ENCODE measurements at places on chromosomes 3 and 15.

- no peak for DNase-seq
Observed at GRCh38 chr3:177827511-177828207, 630.4 kb upstream of the TBL1XR1 start.

DNA sequence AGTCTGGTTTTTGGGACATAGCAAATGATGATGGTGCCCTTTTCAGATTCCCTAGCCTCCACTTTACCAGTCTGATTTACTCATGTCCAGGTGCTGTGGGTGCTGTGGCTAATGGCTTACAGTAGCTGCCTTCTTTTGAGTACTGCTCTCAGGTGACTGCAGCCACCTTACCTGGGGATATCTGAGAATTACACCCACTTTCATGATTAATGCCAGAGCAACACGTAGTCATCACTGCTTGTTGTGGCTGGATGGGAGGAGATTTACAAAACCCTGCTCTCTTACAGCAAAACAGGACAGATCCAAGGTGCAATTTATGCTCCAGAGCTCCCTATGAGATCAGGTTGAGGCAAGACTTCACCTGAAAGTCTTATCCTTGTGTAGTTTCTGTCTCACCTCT is 150.6 kb downstream of the PDCD6IP start:
- no peak for DNase-seq

- peak; percentile 64 for DNase-seq
Observed at GRCh38 chr15:34038871-34039789, at the start of gene AVEN. Gene AVEN, minus strand, starts transcription at chr15:34039204. Its CDS starts 158 bp downstream, at chr15:34039046.

GRCh38 chr15:31396881-31397560 is 70.4 kb downstream of the KLF13 start:
- no peak for DNase-seq

GRCh38 chr15:34650177-34650576 is 66.7 kb upstream of the GOLGA8B start:
- DNase-seq: no peak

DNA sequence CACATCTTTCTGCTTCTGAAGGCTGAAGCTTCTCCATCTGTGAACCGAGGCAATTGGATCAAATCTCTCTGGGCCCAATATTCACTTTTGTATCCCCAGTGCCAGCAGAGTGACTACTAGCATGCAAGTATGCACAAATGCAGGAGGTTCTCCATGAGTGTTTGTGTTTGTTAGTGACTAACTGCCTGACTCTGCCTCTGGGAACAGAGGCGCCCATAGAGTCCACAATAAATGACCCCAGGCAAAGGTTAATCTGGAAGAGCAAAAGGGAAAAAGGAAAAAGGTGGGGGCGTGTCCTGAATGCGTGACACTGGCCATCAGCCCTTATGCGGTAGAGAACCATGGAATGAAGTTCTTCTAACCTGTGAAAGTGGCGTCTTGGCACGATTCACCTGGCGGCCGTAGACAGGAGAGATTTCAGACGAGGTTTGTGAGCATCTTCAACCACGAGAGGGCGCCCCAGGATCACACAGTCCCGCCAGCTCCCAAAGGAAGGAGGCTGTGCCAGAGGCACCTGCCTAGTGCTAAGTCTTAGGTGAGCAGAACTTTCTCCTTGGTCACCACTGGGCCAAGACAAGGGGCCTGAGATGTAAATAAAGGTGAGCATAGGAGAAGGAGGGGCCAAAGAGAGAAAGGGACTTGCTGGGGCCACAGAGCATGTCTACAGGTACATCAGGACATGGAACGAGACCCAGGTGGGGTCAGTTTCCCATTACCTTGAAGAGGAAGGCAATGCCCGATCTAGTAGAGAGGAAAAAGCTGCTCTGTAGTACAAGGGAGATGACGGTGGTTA is 44.2 kb downstream of the RBPMS2 start:
- DNase-seq: peak; percentile 86

- DNase-seq: no peak
Observed at GRCh38 chr3:161263057-161263456, 41.9 kb downstream of the NMD3 start.

GRCh38 chr3:55585856-55586255 is 98.8 kb upstream of the WNT5A start:
- DNase-seq: no peak

GRCh38 chr3:53739966-53740365 is 106.3 kb downstream of the CHDH start:
- DNase-seq: no peak

GRCh38 chr3:100875239-100875638 is 118.0 kb downstream of the ABI3BP start:
- no peak for DNase-seq

- no peak for DNase-seq
Observed at GRCh38 chr3:166462891-166463470, 625.8 kb upstream of the BCHE start.

- DNase-seq: no peak
Observed at GRCh38 chr3:39254806-39255449, 24.9 kb downstream of the CX3CR1 start.

DNA sequence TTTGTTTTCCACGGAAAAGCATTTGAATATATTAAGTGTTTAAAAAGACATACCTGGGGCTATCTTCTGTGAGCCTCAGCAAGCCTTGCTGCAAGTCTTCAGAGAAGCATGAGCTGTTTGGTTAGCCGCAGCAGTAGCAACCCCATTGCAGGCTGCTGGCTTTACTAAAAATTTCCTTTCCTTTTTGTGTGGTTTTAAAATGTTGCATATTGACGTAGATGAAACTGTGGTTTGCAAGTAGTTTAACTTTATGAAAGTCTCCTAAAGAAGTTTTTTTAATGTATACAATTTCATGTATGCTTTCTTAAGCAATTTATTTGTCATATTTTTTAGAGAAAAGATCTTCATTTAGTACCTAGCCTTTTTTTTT is at the start of gene GPR171:
TSS of gene GPR171 (minus strand) at position 166 of the 370 bp plus-strand sequence. CDS start 3,830 bp downstream, outside the sequence.
- peak; percentile 71 for DNase-seq

DNA sequence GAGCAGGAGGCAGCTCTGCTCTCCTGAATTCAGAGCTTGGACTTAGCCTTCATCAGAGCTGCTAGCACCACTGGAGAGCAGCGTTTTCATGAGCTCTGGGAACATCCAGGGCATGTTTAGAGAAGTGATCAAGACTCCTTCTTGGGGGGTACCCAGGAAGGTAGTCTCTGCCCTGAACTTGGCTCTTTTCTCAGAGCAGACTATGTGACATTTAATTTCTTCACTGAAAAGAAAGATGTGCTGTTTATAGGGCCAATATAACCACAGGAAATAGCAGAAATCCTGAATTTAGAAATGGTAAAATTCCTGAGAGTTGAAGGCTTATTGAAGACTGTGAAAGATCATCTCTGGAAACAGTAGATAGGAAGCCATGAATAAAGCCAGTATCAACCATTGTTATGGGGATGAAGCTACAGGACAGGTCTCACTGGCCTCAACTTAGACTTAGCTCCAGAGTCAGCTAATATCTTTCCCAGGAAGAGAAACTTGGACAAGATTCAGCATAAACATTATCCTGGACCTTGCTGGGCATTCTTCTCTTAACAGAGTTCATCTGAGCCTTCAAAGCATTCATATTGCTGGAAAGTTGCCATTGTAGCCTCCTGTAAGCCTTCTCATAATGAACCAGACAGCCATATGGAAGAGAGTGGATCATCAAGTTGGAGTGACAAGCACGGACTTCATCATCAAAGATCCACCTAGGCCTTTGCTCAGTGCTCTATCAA is 386.6 kb upstream of the THBS1 start:
- no peak for DNase-seq

GRCh38 chr3:191151653-191152052 is 47.4 kb upstream of the OSTN start:
- DNase-seq: no peak

DNA sequence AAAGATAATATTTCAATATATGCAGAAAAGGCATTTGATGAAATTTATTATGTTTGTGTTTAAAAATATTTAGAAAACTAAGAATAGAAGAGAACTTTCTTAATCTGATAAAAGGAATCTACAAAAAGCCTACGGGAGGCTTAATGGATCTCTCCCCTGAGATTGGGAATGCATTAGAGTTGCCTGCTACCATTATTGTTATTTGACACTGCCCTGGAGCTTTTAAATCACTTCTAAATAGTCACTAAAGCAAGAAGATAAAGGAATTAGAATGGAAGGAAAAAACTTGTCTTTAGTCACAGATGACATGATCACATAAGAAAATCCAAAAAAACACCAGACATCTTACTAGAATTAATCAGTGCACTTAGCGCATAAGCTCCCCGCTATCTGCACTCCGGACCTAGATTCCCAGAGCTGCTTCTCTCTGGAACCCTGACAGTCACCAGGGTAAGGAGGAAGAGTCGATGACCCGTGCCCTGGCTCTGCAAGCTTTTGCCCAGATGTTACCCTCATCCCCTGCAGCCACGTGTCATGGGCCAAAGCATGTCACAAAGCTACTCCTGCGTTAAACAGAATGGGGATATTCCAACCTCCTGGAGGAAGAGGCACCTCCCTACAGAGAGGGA is 97.1 kb downstream of the MINAR1 start:
- DNase-seq: no peak

GRCh38 chr3:132284781-132285619 is 32.2 kb upstream of the ACP3 start:
- no peak for DNase-seq

DNA sequence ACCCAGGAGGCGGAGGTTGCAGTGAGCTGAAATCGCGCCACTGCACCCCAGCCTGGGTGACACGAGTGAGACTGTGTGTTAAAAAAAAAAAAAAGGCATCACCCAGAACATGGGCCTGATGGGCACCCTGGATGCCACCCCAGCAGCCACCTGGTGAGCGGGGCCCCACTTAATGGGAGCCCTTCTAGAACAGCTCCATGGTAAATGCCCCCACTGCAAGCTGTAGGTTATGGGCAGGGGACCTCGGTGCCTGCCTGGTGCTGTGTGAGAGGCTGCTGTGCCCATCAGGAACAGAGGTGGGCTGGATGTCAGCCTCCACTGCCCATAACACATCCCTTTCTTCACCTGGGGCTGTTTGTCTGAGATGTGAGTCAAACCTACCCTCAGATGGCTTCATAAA is 156.2 kb upstream of the MEF2A start:
- DNase-seq: no peak

- DNase-seq: no peak
Observed at GRCh38 chr3:111594205-111594604, 941 bp downstream of the ZBED2 start.

GRCh38 chr15:68210821-68211655 is 5.9 kb upstream of the CALML4 start:
- DNase-seq: peak; percentile 58

GRCh38 chr3:17670749-17671148 is 71.7 kb downstream of the TBC1D5 start:
- DNase-seq: no peak

DNA sequence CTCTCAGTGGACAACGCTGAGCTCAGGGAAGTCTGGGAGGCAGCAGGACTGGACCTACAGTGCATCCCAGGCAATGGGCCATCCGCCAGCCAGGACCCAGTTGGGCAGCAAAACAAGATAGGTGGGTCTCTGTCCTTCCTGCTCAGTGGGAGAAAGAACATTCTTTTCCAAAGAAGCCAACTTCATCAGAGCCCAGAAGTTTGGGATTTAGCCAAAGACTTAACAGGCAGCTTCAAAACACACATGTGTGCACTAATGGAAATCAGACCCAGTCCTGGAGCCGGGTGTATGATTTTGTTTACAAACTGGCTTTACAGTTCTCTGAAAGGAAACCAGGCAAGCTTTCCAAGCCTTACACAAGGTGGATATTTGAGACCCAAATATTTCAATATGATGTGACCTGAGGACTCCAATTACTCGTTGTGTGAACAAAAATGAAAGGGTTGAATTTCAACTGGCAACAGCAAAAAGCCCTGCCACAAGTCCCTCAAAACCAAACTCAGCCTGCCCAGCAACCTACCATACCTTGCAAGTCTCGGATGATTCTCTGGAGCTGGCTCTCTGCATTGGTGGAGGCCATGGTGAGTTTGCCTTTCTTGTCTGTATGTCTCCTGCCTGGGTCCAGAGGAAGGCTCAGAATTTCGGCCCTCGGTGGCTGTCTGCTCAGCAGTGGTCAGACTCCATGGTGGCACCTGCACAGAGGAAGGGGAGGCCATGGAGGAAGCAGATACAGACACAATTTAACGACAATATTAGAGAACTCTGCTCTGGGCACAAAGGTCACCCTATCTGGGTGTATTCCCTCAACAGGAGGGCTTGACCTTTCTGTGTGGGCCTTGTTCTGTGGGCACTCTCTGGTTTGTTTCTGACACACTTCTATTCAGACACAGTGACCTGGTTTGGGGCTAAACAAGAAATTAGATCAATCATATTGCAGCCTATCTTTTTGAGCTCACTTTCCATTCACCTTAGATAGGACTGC is 11.0 kb downstream of the FYCO1 start:
- DNase-seq: no peak

DNA sequence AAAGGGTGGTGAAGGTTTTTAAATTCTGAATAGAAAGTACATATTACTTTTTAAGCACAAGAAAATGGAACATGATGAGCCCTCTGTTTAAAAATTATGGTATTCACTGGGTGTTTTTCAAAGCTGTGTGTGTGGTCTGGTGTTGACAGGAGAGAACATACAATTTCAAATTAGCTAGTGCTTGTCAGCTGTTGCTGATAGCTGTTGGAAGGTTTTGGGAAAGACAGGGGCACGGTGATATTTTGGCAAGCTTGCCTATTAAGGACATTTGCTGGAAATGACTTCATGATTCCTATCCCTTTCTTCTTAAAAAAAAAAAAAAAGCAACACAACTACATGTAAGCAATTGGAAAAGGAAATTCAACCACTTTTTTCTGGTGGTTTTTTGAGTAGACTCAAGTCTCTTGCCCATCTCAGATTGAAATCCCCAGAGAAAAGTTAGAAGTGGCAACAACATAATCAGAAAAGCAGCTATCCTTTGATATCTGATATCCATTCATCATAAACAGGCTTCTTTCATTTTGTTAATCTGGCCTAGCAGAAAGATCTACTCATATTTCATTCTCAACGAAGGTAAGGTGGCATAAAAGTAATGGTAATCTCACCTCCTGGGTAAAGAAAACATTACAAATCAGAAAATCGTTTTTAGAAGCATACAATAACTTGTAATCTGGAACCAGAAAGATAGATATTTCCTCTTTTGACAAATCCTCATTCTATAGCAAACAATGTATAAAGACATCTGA is 130.0 kb downstream of the RBMS3 start:
- DNase-seq: no peak

DNA sequence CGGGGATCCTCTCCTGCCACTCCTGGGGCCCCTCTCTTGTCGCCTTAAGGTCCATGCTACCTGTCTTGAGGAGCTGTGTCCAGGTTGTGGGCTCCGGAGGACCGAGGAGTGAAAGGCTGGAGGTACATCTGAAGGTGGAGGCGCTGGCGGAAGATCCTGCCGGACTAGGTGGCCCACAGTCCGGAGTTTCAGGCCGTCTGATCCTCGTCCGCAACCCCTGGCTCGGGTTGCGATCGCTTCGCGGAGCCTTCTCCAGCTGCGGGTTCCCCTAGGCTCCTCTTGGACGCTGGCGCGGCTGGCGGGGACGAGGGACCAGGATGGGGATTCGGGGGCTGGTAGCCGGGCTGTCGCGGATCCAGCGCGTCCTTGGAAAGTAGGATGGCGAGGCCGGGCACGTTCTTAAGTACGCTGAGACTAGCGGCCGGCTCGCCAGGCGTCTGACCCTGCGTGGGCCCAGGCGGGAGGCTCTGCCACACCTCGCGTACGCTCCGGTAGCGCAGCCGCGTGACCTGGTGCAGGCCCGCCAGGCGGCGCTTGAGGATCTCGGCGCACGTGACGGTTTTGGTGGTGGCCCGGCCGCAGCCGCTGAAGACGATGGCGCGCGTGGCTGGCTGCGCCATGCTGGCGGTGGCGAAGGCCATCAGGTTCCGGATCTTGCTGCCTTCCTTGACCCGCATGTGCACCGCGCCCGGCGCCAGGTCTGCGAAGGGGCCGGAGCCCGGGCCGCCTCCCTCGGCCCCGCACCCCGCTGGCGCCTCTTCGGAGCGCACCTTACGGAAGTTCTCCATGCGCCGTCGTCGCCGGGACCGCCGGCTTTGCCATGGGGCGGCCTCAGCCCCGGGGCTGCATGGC is 550 bp downstream of the RPP25 start:
- peak; percentile 71 for DNase-seq
